ENCODE measurements at places on chromosomes 2 and 18.

- DNase-seq = no peak
Observed at GRCh38 chr2:29749041-29749440, 172.3 kb downstream of the ALK start.

DNA sequence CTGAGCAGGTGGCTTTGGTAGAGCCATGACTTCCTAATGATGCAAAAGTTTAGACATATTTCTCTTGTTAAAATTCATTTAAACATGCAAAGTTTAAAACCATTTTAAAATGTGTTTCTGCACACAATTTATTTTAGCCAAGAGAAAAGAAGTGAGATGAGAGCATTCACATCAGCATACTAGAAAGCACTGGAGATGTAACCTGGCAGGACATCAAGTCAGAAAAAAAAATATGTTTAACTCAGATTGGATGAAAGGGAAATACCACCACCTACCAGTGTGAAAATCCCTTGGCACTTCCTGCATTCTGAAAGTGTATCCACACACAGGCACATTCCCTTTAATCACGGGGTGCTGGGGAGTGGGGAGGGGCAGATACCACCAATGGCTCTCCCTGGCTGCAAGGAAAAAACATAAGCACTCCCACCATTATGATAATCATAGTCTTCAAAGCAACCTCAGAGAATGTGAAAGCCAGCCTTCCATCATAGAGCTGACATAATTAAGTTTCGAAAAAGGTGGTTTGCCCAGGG, 25.0 kb downstream of the DNER start:
- no peak for DNase-seq

GRCh38 chr18:54975598-54975997, 16.3 kb upstream of the CCDC68 start:
- no peak for DNase-seq

DNA sequence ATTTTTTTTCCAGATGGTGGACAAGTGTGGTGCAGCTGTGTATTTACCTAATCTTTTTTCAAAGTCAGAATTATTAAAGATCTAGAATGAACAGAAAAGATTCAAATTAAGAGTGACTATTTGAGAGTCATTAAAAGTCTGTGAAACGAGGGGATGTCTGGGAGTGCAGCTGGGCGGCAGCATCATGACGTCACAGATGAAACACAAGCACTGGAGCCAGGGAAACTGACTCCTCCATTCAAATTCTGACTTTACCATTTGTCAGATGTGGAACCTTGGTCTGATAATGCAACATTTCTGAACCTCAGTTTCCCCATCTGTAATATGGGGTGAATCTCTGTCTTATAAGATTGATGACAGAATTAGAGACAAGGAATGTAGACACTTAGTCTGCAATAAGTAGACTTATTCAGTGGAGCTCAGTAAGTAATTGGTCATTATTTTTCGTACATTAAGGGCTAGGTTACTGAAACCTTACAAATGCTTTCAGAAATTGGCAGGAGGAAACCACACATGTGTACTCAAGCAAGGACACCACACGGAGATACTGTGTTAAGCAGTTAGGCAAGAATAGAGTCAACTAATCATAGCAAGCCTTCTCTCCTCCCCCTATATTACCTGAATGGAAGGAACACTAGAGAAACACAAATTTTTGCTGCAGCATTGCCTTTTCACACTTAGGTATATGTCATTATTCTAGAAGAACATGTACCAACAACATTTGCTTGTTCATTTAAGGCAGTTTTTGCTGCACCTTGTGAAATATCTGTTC, 27.8 kb upstream of the CXXC1 start:
- DNase-seq = no peak

DNA sequence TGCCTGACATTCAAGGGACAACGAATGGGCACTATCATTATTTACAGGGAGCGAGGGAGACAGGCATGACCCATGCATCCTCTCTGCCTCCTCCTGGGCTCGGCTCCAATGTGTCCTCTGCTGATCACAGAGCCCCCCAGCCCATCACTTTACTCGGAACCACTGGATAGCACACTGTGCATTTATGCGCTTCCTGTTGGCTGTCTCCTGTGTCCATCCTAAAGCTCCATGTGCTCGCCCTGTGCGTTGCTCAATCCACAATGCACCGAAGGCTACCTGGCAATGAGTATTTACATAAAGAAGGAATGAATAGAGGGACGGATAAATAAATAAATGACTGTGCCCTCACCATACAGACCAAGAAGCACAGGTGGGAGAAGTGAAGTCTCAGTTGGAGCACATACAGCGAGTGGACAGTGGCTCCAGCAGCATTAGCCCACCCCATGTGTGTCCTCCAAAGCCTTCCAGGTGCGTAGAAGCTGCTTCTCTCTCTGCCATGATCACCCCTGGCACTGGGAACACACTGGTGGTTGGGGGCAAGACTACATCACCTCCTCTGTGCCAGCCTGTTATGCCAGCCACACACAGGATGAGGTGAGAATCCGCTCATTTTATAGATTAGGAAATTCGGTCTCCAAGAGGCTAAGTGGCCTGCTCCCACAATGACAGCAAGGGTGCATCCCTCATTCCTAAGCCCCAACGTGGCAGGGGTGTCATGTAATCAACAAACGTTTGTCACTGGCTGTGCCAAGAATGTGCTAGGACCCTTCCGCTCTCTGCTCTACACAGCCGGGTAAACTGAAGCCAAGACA, 2.3 kb upstream of the GDF7 start:
- no peak for DNase-seq

DNA sequence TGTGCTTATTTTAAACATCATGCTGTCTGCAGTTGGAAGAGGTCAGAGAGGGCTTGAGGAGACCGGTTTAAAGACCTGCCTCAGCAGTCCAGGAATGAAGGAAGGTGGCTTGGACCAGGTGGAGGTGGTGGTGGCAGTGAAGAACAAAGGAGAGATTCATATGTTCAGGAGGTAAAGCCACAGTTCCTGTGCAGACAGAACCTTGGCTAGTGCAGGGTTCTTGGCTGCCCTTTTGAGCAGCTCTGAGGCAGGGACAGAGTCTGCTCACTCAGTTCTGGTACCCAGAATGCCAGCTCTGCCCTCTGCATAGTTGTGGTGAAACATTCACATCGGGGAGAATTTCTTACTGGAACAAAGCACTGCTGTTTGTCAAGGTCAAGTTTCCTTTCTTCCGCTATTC, 669.7 kb upstream of the HS6ST1 start:
- DNase-seq = no peak

GRCh38 chr2:238438856-238439849, 12.4 kb downstream of the ASB1 start:
- no peak for DNase-seq

DNA sequence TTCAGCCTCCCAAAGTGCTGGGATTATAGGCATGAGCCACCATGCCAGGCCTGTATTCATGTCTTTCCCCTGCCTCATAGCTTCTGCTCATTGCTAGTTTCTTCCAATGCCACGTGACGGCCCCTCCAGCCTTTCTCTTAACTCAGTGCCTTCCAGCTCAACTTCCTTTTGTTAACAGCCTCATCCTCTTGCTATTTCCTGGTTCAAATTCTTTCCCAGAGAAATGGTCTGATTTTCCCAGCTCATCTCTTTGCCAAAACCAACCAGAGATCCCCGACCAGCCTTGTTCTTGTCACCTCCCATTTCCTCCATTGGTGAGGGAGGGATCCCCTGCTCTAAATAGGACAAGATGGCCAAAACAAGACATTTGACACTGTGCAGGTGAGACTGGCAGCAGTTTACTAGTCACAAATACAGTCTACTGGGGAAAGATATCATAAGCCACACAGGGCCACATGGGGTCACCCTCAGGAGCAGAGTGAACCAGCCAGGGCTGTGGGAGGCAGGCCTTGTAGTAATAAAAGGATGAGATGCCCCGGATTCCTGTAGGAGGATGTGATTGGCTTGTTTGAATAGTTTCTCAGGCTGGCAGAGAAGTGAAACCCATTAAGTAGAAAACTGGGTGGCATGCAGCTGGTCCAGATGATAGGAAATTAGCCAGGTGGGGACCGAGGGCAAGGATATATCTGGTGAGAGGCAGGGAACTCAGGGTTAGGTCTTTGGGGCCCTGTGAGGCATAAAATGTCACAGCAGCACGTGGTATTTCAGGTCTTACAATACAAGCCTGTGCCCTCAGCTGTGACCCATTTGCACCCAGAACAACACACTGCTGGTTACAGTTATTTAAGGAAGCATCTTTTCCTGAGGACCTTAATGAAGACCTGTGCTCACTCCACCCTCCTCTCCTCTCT, 6.4 kb downstream of the CD207 start:
- DNase-seq = no peak

Data from smooth muscle cell of the brain vasculature (primary cell).